ENCODE measurements at places on chromosomes 1 and 21.

GRCh38 chr1:59305188-59305587 lies 8.3 kb downstream of the FGGY start:
- DNase-seq = no peak

GRCh38 chr1:209567698-209568175 lies 15.8 kb upstream of the CAMK1G start:
- DNase-seq = no peak

DNA sequence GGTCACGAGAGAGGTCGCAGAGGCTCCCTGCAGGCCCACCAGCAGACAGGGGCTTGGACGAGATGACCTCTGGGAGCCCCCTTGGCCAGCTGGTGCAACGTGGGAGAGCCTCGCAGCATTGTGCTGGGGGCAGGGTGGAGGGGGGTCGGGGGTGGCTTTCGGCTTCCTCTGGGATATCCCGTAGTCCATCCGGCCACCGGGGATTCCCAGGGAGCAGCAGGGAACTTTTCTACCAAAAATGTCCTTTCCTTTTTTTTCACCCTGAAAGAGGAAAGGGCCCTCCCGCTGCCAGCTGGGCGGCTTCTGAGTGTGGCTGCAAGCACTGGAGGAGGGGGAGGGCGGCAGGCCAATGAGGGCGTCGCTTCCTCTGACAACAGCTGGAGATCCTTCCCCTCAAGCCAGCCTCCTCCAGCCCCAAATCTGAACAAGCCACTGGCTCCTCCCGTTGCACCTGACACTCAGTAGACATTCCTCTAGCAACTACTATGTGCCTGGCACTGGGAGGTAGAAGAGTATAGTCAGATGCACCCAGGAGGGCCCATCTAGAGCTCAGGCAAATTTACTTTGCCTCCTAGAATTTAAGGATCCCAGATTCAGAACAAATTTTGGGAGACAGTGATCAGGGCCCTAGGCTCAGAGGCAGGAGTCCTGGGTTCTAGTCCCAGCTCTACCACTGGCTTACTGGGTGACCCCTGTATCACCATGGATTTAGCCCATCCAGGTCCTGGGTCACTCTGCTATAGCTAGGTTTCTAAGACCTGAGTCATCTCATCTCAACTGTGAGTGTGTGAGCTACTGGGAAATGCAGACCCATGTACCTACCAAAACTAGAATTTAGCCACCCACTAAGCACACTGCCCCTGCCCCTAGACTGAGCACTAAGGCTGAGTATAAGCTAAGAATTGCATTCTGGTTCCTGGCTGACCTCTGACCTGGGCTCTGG lies 2.7 kb downstream of the MOB3C start:
- DNase-seq = no peak

DNA sequence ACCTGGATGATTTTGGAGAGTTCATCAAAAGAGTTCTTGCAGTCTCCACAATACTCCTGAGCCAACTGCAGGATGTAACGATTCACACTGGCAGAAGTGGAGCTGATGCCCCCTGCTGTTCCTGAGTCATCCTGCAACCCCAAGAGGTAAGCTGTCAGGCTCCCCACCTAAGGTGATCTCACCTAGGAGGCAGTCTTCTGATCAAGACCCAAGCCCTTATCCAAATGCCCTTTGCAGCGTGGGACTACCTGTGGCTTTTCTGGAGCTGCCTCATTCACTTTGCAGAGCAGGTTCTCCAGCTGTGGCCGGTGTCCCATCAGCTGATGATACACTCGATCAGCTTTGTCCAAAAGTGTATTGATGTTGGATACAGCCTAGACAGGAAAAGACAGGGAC lies 96.4 kb downstream of the UBR4 start:
- peak; percentile 37 for DNase-seq

- DNase-seq = no peak
Observed at GRCh38 chr1:183702087-183702812, 49.1 kb upstream of the APOBEC4 start.

Data from RKO (cell line).